ENCODE measurements at places on chromosomes 1 and 21. TPM values are rescaled to one million over a fixed set of nuclear protein-coding genes. Genes with fewer than 3 reads are reported as not detected.

- peak; percentile 18 for DNase-seq
These were observed 198.6 kb downstream of the PTPRC start for GRCh38 chr1:198837278-198838021.

DNA sequence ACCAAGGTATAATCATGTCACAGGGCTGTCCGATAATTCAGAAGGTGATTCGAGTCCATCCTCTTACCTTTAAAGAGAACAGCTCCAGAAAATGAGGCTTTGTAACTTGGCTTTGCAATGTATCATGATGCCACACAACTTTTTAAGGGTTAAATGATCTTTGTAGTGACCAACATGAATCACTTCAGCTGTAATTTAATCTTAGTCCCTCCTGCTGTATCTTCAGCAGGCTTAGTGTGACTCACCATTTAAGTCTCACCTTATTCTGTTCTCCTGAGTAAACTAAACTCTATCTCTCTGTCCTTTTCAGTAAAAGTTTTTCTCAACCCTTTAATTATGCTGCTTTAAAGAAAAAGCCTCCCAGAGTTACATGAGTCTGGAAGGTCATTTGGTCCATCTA is 1.9 kb upstream of the HIVEP3 start:
- DNase-seq = peak; percentile 88

GRCh38 chr1:47898133-47898845 is 98.9 kb downstream of the TRABD2B start:
- DNase-seq = no peak

- peak; percentile 84 for DNase-seq
These were observed 437 bp upstream of the HSPG2 start for GRCh38 chr1:21937372-21938121.

DNA sequence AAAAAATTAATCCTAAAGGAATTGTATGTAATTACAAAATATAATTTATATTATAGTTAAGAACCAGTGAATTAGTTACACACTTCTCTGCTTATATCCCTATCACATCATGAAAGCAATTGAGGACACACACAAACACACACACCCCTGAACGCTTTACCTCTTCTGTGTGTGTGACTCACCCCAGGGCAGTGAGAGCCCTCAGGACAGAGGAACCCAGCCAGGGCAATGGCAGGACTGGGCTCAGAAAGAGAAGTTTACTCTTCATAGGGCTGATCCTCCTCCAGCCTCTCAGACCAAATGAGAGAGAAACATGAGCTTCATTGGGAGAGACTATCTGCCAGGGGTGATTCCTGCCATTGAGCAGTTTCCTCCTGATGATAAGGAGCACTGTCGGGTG is 38.1 kb downstream of the SLC44A3 start:
- peak; percentile 79 for DNase-seq

Gene TMCC2
- total RNA-seq = 8.7 TPM

- no peak for DNase-seq
These were observed 81.9 kb downstream of the EPHB2 start for GRCh38 chr1:22792396-22793160.

DNA sequence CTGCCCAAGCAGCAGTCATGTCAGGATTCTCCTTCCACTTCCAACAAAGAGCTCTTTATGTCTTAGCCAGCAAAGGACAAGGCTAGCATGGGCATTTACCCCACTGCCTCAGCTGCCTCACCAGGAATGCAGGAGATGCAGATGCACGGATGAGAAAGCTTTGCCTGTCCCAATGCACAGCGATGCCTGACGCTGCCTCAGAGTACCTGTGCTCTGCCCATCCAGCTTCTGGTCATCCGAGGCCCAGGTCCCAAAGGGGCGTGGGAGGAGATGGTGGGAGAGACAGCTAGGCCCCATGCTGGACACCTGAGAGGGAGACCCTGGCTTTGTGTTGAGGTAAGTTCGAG is 59.0 kb downstream of the IRF2BP2 start:
- no peak for DNase-seq

DNA sequence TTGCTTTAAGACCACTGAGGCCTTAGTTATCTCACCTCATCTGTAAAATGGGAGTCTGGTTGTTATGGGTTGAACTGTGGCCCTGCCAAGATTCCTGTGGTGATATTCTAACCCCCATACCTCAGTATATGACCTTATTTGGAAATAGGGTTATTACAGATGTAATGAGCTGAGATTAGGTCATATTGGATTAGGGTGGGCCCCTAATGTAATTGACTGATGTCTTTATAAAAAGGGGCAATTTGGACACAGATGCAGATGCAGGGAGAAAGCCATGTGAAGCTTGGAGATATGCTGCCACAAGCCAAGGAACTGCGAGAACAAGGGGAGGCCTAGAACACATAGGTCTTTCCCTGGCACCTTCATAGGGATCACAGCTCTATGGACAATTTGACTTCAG is 3.9 kb downstream of the C1orf87 start:
- DNase-seq = no peak

DNA sequence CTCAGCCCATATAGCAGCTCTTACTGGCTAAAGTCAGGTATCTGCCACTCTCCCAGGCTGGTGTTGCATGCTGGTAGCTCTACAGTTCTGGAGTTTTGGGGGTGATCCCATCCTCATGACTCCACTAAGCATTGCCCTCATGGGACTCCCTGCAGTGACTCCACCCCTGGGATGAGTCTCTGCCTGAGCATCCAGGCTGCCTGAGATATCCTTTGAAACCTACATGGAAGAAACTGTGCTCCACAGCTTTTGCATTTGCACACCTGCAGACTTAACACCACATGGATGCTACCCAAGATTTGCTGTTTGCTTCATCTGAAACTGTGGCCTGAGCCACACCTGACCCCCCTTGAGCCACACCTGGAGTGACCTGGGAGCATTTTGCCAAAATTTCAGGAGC is 226.4 kb downstream of the C1orf94 start:
- DNase-seq = no peak

Gene NBPF1
- total RNA-seq = 76.7 TPM

Gene TEKT2
- total RNA-seq = not detected

Gene SLC35A3
- 31.4 TPM for total RNA-seq

DNA sequence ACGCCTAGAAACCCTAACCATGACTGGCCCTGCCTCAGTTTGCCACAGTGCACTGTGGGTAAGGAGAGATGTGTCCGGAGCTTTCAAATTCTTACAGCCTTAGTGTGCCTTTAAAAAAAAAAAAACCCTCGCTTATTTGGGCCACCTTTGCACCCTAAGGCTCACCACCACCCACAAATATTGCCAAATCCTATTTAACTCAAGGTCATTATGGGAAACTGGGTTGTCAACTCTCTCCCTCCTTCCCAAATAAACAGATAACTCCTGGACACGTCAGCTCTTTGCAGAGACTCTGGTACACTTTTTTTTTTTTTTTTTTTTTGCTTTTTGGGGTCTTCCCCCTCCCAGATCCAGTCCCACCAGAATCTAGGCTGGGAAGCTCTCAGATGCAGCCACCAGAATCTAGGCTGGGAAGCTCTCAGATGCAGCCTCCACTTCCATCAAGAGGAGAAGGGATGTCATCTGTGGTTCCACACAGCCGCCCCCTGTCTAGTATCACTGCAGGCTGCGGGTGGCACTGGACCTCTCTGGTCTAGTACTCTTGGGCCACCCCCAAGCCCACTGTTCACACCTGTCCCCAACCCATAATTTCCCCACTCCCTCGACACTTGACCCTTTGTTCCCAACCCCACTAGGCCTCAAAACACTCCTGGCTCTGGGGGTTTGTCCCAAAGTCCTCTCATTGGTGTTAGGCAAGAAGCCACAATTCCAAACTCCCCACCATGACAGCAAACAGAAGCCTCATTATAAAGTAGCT is 3.4 kb downstream of the DHRS3 start:
- no peak for DNase-seq

Gene FALEC
- total RNA-seq = 0.73 TPM

Gene RHEX
- total RNA-seq = not detected

All from PC-3 (cell line).